ENCODE measurements at places on chromosomes 3 and 15.

DNA sequence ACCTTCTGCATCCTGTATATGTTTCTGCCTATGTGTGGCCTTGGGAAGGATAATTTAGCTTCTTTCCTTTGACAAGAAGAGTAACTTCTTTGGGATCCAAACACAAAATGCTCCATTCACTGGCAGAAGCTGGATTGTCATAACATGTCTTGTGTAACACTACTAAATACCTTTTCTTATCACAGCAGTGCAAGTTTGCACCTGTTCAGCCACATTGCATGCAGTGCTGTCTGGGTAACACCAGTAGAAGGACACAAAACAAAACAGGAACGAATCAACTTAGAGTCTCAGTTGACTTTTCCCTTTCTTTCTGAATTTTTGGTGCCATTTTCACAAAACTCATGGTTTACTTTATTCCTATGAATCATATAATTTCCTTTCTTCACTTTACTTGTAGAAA is 43.6 kb upstream of the TNIK start:
- no peak for DNase-seq

DNA sequence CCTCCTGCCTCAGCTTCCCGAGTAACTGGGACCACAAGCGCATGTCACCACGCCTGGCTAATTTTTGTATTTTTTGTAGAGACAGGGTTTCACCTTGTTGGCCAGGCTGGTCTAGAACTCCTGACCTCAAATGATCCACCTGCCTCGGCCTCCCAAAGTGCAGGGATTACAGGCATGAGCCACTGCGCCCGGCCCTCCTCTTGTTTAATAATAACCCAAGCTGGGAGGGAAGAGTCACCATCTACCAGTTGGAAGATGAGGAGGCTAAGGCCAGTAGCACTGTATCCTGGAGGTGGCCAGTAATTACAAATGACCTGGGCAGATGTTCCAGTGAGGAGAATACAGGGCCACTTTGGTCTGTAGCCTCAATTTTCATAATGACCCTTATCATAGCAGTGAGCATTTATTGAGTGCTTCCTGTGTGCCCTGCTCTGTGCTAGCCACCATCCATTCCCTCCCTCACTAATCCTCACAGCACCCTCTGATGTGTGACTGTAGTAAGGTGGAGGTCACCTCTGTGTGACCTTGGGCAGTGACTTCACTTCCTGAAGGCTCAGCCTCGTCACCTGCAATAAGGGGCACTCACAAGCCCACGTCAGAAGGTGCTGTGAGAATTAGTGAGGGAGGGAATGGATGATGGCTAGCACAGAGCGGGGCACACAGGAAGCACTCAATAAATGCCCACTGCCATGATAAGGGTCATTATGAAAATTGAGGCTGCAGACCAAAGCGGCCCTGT is 64.2 kb downstream of the ABTB1 start:
- DNase-seq, result no peak

DNA sequence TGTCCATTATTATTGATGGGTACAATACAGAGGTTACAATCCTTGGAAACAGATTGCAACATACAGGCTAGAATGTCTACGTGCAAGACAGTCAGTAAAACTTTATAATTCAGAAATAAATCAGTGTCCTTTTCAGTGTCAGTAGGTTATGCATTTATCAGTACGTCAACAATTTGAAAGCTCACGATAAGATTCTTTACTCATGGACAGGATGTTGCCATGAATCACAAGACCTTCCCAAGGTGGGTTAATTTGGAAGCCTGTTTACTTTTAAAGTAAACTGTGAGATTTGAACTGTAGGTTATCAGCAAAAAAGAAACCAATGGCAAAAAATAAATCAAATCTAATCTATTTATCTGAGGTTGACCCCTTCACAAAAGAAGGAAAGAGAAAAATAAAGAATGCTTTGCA is 243.9 kb upstream of the AGTR1 start:
- no peak for DNase-seq

- DNase-seq, result no peak
Measured at GRCh38 chr15:59335207-59335786, 37.4 kb downstream of the MYO1E start.

DNA sequence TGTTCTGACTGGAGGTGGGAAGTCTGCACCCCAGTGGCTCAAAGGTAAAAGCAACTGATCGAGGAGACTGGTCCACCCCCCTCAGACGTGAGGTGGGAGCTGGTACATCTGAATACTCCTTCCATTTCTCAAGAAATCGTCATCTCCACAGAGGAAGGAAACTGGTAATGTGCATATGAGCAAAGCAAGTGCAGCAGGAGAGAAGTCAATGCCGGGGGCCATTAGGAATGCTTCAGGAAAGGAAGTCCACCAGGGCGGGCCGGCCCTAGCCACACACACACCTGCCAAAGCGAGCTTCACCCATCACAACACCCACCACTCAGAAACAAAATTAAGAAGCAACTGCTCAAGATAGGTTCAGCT is 8.5 kb downstream of the TBC1D2B start:
- no peak for DNase-seq

DNA sequence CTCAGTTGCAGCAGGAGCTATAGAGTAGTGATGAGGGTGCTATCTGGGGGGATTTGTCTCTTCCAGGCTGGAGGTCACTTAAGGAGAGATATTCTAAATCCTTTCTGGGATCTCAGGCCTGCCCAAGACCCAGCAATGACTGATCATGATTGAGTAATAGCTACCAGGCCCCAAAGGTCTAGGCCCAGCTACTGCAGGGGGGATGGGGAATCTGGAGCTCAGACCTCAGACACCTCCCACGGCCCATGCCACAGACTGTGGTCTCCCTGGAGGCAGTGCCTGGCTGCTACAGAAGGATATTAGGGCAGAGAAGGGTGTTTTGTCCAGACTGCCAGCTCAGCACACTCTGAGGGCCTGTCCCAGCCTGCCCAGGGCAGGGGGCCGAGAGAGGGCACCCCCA is 6.9 kb downstream of the SLC38A3 start:
- DNase-seq, result no peak

DNA sequence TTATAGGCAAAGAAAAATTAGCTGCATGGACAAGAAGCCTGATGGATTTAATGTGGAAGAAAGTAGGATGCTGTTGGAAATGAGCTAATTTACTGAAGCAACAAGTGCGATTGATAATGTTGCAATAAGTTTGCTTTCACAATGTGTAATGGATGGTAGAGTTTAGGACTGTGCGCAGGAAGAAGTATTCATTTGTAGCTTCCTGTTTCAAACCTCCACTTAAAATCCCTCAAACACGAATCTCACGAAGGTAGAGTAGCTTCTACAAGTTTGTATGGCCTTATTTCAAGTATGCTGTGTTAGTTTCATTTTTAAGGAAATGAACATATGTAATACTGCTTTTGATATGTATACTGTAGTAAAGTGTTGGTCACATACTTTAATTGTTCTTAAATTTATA is 42.3 kb downstream of the KCNH8 start:
- DNase-seq, result no peak

- no peak for DNase-seq
Measured at GRCh38 chr15:96177279-96177678, 153.2 kb upstream of the NR2F2 start.

- DNase-seq, result no peak
Measured at GRCh38 chr3:108524537-108524936, 14.1 kb upstream of the MYH15 start.

- peak; percentile 83 for DNase-seq
Measured at GRCh38 chr3:54427941-54428871, 305.9 kb downstream of the CACNA2D3 start.

- DNase-seq, result no peak
Measured at GRCh38 chr3:126361211-126361610, 4.0 kb upstream of the KLF15 start.

DNA sequence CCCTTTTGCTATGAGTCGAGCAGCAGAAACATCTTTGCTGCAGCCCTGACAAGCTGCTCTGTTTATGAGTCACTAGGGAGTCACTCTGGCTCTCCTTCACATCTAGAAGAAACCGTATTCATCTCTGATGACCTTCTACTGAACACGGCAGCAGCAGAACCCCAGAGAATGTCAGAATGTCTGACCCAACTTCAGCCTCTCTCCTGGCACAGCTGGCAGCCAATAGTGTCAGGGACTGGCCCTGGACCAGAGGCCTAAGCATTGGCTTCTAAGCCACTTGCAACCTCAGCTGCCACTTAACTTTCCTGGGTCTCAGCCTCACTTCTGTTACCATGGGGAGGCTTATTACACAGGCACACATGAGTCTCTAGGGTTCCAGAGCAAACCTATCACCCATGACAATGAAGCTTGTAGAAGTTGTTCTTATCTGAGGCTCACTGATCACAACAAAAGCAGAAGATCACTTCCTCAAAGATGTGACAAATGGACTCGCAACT is 184.1 kb upstream of the TLE3 start:
- no peak for DNase-seq

DNA sequence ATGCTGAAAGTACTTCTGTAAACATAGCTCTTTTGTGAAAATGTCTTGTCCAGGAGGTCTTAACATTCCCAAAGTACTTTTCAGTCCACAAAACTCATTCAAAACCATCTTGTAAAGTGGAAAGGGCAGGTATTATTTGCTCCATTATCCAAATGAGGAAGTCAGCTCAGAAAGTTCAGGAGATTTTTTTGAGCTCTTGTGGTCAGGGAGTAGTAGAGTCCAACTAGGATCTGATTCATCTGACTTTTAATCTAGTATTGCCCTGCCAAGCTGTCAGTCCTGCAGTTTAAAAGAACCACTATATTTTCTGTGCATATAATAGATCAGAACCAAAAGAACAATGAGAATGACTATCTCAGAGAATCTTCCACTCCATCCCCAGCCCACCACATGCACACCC is 83.5 kb downstream of the FOXB1 start:
- DNase-seq, result no peak

DNA sequence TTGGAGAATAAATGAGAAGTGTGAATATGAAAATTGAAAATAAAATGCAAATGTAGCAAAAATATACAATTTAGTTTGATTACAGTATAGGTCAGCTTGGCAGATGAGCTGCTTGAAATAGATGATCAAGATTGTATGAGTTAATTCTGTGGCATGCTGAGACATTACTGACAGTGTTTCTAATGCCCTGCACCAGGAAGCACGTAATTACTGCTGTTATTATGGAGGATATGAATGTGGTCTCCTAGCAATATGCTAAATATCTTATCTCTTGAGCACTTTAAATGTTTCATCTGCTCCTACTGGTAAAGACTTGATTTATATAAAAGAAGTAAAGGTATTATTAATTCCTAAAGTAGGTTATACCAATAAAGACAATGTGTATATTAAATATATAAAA is 1015.5 kb downstream of the PLOD2 start:
- peak; percentile 81 for DNase-seq

DNA sequence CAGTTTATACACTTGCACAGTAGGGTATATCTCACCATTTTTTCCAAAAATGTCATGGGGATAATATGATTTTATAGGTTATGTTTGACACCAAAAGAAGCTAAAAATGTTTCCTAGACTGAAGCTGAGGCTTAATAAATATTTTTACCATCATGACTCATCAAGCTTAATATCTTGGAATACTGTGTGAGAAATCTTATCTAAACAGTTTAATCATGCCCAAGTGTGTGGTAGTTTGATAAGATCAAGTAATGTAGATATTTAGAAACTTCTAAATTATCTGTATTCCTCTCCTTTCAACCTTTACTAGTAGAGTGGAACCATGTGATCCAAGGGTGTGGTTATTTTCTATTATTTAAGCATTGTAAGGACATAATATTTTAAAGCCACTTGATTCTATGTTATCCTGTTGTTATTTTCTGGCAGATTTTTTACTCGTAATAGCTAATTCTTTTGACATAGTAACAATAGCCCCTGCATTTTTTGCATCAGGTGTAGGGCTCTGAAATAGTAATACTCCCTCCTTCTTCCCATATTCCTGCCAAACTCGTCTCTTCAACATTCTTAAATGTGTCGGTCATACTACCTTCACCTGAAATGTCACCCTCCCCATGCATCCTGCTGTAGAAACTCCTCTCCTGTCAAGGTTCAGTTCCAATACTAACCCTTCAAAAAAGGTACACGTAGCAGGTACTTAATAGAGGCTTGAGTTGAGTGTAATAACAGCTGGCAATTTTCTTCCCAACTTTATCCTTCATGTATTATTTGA is 729.6 kb downstream of the NLGN1 start:
- DNase-seq, result no peak

DNA sequence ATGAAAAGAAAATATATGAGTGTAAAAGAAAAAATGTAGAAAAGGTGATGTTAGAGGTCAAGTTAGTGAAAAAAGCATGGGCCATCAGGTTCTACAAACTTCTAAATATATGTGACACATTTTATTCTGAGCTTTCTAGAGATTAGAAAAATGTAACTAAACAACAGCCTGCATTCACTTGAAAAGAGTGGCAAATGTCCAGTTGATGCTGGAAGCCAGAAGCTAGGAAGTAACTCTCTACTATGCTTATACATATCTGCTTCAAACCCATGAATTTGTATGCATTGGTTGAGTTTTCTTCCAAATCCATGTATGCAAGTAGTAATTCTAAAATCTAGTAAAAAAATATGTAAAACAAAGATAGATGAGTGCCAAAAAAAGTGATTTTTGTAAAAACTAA is 123.5 kb downstream of the TGFBR2 start:
- peak; percentile 78 for DNase-seq

- DNase-seq, result no peak
Measured at GRCh38 chr3:20747741-20748140, 561.7 kb upstream of the SGO1 start.

GRCh38 chr3:192224634-192225155 is 502.6 kb downstream of the FGF12 start:
- DNase-seq, result no peak

DNA sequence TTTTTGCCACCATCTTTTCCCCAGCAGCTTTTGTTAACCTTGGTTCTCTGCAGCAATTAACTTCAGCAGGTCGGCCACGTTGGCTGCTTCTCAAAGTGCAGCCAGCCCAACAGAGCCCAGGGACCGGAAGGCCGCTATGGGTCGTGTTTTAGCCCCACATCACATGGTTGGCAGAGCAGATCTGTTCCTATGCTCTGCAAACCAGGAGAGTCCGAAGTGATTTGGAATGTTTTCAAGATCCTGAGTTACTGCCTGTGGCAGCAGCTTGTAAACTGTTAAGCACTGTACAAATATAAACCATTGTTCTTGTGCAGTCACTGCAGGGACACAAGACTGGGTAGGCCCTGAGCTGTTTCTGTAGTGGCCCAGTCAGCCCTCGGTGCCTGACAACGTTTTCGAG is 69.6 kb upstream of the MYZAP start:
- no peak for DNase-seq

GRCh38 chr3:55482496-55483195 is 4.5 kb downstream of the WNT5A start:
- DNase-seq, result no peak

DNA sequence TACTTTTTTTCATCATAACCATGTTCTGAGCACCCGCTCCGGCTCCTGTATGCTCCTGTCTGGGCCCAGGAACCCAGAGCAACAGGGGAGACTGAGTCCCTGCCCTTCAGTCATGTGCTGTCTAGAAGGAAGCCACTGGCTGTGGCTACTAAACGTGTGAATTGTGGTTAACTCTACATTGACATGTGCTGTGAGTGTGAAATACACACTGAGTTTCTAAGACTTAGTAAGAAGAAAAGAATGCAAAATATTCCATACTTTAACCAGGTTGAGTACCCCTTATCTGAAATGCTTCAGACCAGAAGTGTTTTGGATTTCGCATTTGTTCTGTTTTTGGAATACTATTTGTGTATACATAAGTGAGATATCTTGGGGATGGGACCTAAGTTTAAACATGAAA is 42.8 kb upstream of the CGNL1 start:
- DNase-seq, result no peak
